Sigmoid colon (tissue), 7 donors: ENCODE measurements at places on chromosomes 3 and 15.

DNA sequence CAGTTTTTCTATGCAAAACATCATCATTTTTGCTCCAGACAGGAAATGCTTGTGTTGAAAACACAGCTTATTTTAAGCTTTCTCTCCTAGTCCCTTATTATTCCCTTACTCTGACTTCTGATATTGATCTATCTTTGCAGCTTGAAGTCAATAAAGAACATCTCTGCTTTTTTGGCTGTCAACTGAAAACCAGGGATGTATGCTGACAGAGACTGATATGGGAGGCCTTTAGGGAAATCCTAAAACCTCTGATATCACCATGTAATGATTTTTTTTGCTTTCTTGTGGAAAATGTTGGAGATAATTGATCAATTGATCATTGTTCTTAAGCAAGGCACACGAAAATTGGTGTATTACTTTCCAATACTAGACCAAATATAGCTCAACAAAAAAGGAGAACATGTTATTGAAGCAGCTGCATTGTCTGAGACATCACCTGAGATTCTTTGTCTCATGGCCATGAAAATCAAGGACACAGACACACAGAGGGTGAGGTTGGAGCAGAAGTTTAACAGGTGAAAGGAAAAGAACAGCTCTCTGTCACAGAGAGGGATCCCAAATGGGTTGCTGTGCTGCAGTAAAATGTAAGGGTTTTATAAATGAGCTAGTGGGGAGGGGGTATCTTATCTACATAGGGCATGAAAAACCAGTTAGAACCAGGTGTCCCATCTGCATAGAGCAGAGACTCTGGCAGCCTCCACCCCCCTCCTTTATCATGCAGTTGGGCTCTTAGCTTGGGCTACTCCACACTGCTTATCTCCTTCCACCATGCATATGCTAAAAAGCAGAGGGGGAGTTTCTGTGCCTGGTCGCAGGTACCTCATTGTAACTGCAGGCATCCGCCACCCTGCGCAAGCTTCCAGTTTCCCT is 17.0 kb upstream of the SENP7 start:
- DNase-seq = no peak

DNA sequence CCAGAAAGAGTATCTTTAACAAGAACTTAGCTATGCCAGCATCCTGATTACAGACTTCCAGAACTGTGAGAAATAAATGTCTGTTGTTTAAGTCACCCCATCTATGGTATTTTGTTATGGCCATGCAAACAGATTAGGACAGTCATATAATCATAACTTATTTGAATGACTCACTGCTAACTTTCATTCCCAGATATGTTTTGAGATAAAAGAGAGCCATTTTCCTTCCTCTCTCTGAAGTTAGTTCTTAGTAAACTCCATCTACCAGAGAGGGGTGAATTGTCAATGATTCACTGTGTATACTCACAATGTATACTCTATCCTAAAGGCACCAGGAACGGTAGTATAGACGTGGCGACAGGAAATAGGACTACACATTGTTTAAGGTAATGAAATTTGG is 179.4 kb upstream of the DPH6 start:
- DNase-seq = no peak

DNA sequence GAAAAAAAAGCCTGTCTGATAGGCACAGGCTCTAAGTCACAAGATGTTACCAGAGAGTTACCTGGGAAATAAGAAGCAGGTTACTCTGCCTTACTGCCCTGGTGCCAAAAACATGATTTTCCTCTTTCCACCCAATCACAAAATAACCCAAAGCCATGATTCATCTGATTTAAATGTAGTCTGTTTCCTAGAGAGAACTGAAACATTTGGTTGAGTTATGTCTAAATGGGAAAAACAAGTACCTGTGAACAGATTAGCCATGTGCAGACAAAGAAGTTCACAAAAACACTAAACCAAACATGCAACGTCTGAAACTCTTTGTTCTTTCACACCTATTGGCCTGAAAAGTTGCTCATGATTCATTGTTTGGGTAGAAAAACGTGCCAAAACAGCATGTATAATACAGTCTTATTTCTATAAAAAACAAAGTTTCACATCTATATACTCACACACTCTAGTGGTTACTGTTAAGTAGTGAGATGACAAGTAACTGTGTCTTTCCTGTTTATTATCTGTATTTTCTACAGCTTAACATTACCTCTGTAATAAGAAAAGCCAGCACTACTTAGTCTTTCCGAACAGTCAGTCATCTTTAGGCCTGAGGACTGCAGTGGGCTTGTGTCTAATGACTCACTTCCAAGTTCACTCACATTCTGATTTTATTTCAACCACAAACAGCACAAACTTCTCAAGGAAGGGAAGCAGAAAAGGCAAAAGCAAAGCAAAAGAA is 30.2 kb downstream of the FAM174B start:
- no peak for DNase-seq

DNA sequence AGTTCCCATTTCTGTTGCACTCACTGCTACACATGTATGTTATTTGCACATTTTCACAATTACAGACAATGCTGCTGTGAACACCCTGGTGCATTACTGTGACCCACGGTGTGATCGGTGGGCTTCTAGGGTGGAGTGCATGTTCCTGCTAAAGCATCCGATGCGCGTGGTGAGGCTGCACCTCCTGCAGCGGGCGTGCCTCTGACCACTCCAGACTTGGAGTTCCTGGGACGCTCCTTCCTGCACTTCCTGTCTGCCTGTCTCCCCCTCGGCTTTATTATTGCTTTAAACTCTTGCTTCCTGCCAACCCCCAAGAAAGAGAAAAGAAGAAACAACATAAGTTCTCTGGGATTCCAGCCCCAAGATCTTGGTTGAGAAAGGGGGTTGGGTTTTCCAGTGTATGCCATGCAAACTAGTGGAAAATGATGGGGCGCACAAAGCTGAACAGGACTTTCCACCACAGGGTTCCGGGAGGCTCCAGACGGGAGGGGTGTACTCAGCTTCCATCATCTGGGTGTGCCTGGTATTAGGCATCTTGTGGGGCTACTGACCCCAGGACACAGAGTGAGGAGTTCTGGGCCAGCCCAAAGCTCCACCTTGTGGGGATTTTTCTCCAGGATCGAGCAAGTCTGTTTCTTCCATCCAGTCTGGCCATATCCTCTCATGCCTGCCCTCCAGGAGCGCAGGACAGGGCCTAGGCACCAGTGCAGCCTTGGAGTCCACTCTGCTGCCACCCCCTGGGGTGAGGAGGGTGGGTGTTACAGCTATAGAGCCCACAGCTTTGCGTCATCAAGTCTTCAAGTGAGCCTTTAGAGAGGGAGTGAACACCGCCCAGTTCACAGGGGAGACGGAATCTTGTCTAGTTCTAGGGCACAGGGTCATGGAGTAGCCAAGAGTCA is 11.2 kb downstream of the RPL32 start:
- no peak for DNase-seq

GRCh38 chr3:112587336-112587735 is 25.5 kb downstream of the SLC35A5 start:
- DNase-seq = no peak

DNA sequence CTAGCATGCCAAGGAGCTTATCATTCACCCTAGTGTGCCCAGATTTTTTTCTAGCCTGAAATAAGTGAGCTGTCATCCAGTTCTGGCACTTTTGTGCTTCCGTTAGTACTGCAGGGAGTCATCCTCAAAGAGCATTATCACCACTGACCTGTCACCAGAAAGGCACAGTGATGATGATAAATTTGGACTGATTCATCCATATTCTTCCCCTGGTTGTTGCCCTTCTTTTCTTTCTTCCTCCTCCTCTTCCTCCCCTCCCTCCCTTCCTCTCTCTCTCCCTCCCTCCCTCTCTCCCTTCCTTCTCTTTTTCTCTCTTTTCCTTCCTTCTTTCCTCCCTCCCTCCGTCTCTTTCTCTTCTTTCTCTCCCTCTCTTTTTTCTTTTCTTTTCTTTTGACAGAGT is 21.3 kb downstream of the SLC35G2 start:
- no peak for DNase-seq

- DNase-seq = peak; percentile 93
Measured at GRCh38 chr3:61927332-61927731, 366.0 kb downstream of the PTPRG start.

DNA sequence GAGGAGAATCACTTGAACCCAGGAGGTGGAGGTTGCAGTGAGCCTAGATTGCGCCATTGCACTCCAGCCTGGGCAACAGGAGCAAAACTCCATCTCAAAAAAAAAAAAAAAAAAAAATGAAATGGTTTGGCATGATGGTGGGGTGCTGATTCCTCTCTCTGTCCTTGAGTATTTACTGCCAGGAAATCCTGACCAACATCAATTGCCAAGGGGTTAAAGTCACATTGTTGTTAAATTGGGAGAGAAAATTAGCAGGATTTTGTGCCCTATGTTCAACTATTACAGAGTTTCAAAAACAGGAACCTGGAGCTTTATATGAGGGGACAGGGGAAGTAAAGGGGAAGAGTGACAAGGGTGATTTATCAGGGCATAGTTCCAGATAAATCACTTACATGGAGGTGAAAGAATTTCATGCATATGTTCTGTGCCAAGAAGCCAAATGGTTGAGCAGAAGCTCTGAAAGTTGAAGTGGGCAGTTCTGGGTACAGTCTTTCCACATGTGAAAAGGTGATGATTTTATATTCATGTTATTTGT is 70.5 kb upstream of the TSEN2 start:
- DNase-seq = no peak

- no peak for DNase-seq
Measured at GRCh38 chr3:24161841-24162240, 216.8 kb downstream of the NR1D2 start.

DNA sequence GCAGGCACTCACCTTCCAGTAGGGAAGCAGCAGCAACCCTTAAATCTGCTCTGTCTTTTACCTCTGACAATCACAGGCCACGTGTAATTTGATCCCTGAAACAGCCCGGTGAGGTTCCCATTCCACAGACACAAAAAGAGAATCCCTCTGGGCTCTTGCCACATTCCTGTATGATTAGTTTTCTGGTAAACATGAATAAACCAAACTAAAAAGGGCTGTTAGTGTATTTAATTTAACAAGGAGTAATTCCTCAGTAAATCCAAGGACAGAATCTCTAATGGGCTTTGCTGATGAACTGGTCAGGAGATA is 186.9 kb downstream of the FAM43A start:
- DNase-seq = no peak

DNA sequence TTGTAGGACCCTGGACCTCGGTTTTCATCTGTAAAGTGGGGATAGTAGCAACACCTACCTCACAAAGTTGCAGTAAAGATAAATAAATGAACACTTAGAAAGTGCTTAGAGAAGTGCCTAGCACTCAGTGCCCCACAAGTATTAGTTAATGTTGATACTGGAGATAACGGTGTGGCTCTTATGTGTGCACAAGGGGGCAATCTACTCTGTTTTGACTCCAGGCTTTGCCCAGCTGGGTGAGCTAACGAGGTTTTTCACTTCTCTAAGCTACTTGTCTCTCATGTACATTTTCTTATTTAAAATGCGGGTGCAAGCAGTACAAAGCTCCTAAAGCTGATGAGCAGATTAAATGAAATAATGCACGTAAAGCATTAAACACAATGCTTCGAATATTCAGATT is 193.5 kb upstream of the ICE2 start:
- no peak for DNase-seq

DNA sequence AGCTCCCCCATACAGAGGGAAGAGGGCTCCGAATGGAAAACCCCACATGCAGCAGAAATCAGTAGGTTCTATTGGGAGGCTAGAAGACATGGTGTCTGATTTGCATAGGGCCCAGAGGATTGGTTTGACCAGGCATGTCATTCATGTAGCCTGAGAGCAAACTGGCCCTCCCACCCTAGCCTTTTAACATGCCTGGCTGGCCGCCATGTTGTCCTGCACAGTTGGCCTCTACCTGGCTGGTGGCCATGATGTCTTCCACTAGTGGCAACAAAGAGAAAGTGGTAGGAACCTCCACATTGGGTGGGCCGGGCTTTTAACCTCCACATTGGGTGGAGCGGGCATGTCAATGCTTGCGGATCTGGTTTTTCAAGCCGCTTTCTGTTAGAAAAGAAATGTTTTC is 312.1 kb downstream of the TAFA4 start:
- no peak for DNase-seq

GRCh38 chr15:65761210-65761926 is 30.7 kb downstream of the DENND4A start:
- DNase-seq = no peak

DNA sequence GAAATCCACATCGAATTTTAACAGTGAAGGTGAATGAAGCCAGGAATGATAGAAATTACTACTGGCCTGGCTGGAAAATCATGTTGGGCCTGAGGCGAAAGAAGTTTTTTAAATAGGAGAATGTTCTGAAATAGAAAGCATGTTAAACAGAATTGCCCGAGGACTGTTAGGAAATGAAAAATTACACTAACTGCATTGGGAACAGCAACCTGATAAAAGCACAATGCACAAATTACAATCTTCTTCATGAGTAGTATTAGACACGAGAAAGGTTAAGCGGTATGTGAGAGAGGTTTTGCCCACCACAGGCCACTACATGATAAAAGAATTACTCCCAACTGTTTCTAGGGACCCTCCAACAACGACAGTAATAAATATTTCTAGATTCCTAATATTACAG is 18.9 kb downstream of the GBE1 start:
- DNase-seq = no peak

DNA sequence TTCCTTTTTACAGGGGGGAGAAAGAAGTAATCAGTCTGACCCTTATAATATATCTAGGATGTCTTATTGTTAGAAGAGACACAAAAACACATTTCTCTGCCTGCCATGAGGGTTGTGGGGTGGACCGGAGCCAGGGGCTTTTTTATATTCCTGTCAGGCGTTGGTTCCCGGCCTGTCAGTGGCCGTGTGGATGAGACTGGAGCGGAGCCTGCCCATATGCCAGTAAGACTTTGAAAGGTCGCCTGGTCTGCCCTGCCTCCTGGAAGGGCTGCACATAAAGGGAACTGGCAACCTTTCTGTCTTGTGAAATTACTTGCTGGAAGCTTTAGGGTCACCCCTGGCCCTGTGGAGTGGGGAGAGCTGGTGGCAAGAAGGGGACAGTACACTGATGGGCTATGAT is 34.7 kb downstream of the MAP3K13 start:
- DNase-seq = no peak

- DNase-seq = no peak
Measured at GRCh38 chr3:124663690-124664089, 66.6 kb upstream of the UMPS start.

- no peak for DNase-seq
Measured at GRCh38 chr3:101212730-101213129, 107.6 kb downstream of the IMPG2 start.
